NCI-H1105 treated with DMSO at 0.1 percent for 48 hours (cell line): ENCODE measurements at places on chromosomes 5 and 9.

DNA sequence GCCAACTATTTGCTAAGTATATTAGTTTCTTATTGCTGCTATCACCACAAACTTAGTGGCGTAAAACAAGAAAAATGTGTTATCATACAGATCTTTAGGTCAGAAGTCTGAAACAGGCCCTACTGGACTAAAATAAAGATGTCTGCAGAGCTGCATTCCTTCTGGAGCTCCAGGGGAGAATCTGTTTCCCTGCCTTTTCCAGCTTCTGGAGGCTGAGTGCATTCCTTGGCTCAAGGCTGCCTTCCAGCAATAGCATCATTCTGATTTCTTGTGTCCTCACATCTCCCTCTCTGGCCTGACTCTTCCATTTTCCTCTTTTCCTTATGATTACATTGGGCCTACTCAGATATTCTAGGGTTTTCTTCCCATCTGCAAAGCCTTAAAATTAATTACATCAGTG, 15.9 kb downstream of the MAN2A1 start:
- no peak for DNase-seq

DNA sequence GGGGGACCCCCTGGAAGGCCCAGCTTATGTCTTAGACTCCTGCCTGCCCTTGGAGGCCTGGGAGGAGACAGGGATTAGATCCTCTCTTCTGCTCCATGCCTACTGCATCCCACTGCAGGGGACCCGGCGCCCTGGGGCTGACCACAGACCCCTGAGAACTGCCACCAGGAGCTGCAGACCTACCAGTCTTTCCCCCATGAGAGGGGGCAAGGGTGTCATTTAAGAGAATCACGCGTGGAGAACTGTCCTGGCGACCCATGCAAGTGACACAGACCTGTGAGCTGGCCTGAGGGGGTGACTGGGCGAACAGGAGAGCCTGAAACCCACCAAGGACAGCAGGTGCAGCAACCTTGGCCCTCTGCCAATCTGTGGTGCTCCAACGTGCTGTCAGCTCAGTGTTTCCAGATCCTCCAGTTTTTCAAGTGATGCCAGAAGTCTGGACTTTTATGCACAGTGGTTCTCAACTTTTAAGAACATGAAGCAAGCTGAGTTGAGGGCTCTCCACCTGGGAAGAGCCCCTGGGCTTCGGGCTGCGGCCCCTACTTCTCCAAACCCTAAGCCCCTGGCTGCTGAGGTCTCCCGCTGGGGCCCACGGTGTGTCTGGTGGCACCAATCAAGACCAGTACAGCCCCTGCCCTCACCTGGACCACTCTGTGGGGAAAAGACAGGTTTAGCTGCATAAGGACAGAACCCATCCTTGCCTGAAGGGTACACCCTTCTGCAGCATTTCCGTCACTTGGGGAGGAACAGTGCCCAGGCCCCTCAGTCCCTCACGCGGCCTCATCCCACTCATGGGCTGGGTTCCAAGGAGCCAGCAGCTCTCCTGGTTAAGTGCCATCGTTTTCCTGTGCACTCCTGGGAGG, 18.2 kb downstream of the GFPT2 start:
- peak; percentile 21 for DNase-seq

DNA sequence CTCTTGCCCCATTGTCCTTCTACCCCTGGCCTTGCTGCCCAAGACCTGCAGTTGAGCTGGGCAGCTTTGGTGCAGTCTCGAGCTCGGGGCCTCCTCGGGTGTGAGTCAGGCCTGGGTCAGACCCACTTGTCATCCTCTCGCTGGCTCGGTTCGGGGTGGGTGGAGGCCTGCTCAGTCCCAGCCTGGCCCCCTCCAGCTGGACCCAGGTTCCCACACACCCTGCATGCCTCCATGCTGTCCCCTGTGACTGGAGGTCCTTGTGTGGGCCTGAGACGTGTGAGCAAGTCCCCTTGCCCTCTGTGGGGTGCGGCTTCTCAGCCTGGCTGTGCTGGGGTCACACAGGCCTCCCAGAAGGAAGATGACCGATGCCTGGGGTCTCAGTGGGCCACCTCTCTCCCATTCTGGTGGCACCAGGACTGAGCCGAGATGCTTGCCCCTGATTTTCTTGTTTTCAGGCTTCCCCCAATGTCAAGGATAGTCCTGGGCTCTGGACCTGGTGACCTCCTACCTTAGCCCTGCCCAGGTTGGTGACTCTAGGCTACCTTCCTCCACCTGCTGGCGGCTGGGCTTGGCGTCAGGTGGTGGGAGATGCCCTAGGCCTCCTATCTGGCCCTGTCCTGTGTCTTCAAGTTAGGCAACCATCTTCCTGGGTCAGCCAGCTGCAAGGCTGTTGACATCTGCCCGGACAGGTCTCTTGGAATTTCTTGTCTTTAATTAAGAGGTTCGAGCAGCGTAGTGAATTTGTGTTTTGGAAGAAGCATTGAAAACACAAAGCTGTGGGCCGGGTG, 15.1 kb downstream of the WNK2 start:
- DNase-seq, result no peak

DNA sequence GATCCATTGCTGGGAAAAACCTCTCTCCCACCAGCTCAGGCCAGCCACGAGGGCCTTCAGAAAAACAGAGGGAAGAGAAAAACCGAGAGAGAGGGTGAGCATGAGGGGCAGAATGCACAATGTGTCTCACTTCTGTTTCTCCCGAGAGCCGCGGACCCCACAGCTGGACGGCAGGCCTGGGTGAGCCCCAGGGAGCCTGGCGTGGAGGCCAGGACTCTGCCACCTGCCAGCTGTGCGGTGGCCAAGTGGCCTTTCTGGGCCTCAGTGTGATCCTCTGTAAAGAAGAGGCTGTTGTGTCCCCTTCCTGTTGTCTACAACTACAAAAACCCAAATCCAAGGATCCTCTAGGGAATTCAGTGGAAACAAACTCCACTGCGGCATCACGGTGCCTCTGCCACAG, 179.3 kb downstream of the PAX5 start:
- no peak for DNase-seq

DNA sequence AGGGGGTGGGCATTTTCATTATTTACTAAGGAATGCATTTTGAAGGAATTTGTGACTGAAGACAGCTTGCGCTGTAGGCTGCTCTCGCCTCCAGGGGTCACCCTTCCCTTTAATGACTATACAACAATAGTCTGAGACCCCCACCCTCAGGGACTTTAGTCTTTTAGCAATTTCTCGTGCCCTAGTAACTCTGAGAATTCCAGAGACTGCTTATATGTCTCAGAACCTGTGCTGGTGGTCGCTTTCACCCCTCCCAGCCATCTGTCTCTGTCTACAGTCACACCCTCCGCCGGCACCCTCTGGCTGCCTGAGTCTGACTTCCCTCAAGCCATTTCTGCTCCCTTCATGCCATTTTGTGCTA, 671.4 kb downstream of the NR2F1-AS1 start:
- no peak for DNase-seq

DNA sequence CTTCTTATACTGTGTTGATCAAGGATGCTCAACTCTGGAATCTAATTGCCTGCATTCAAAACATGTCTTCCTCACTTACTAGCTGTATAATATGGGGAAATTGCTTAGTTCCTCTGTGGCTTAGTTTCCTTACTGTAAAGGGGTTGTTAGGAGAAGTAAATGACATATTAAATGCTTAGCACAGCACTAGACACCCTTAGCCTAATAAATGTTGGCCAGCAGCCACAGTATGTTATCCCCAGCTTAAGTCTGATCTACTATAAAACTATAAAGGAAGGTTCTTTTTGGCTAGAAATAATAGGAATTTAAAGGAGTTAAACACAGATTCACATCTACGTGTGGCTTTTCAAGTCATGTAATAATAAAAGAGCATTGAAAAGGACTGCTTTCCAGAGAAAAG, 232.4 kb downstream of the PCSK1 start:
- no peak for DNase-seq

GRCh38 chr5:109836280-109836679, 146.6 kb downstream of the MAN2A1 start:
- no peak for DNase-seq

GRCh38 chr5:76406014-76406413, 2.9 kb downstream of the IQGAP2 start:
- DNase-seq, result no peak

DNA sequence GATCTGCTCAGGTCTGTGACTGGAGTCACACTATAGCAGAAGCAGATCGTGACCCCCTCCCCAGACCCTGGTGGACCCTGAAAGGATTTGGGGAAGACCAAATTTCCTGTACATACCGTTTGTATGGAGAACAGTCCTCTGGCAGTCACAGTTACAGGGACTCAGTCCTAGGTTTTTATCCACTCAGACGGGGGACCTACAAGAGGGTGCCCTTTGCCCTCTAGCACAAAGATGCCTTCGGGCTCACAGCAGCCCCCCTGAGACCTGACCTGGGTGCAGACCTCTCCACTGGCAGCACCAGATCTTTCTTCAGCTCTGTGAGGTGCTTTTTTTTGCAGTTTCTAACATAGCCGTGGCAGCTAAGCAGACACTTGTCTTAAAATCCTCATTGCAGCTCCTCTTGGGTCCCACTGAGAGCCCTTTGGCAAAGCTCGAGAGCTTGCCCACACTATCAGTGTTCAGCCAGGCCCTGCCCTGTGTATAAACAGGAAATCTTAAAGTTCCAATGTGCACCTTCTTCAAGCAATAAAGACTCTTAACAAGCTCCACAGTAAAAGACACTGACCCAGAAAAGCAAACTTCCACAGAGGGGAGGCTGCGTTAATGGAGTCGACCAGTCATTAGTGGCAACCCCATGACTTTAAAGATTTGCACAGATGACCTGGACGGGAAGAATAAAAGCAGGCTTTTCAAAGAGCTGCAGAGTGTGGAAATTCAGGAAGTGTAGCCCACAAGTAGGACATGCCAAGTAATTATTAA, 71.8 kb upstream of the LHFPL2 start:
- DNase-seq, result no peak
